ENCODE measurements at places on chromosomes 1 and 21.

GRCh38 chr21:26391166-26391565 lies 181.9 kb downstream of the CYYR1 start:
- no peak for DNase-seq

GRCh38 chr1:37606481-37607263 lies 10.9 kb upstream of the GNL2 start:
- DNase-seq, result peak; percentile 50

DNA sequence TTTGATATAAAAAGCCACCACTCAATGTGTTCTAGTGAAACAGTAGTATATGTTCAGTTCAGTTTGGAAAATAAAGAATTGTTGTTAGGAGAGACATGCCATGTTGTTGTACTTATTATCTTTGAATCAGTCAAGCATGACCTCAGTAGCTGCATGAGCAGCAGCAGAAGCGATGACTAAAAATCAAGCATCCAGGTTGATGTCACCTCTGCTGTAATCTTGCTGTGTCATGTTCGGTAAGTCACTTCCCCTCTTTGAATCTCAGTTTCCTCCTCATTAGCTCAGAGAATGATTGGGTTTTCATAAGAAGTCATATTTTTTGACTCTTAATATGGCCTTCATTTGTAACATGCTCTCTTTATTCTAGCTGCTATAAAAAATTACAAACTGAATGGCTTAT lies 428.4 kb upstream of the B3GALT2 start:
- DNase-seq, result no peak

GRCh38 chr1:19643121-19643520 lies 990 bp upstream of the NBL1 start:
- peak; percentile 65 for DNase-seq

DNA sequence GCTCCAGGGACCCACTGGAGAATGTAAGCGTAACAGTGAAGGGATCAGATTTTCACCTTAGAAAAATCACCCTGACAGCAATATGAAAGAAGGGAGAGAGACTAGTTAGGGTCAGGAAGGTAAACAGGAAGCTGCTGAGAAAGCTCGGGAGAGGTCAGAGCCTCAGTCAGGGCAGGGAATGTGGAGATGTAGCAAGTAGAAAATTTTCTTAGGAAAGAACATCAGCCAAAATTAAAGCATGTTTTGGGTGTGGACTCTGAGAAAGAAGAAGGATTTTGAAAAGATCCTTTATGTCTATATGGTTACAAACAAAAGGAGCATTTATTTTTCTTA lies 16.7 kb upstream of the ERICH3 start:
- DNase-seq, result no peak

DNA sequence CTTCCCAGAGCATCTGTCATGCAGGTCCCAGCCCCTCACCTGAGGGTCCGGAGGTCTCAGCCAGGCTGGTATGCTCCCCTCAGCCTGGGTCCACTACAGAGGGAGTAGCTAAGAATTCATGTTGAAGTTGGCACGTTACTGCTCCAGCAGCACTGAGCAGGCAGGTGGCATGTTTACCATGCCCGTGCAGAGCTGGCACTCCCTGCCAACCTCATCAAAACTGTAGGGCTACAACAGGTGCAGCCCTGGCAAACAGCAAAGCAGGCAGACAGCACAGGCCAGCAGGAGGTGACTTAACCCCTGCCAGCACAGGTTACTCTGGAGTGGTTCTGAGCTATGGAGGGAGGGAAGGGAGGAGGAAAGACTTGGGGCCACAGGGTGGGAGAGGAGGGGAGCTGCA lies 46.4 kb downstream of the NUAK2 start:
- no peak for DNase-seq

GRCh38 chr1:22328331-22329147 lies 123.1 kb upstream of the ZBTB40 start:
- no peak for DNase-seq

DNA sequence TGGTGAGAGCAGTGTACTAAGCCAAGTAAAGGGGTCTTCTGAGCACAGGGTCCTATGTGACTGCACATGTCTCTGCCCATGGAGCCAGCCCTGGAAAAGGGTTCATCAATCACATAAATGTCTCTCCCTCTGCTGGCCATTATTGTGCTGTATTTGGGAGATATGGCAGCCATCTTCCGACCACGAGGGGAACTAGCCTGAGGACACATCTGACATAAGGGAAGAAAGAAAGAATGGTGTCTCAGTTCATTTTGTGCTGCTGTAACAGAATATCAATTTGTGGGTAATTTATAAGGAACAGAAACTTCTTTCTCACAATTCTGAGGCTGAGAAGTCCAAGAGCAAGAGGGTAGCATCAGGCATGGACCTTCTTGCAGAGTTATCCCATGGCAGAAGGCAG lies 55.1 kb upstream of the GJA5 start:
- no peak for DNase-seq

GRCh38 chr1:154747740-154748404 lies 122.2 kb downstream of the KCNN3 start:
- peak; percentile 25 for DNase-seq

DNA sequence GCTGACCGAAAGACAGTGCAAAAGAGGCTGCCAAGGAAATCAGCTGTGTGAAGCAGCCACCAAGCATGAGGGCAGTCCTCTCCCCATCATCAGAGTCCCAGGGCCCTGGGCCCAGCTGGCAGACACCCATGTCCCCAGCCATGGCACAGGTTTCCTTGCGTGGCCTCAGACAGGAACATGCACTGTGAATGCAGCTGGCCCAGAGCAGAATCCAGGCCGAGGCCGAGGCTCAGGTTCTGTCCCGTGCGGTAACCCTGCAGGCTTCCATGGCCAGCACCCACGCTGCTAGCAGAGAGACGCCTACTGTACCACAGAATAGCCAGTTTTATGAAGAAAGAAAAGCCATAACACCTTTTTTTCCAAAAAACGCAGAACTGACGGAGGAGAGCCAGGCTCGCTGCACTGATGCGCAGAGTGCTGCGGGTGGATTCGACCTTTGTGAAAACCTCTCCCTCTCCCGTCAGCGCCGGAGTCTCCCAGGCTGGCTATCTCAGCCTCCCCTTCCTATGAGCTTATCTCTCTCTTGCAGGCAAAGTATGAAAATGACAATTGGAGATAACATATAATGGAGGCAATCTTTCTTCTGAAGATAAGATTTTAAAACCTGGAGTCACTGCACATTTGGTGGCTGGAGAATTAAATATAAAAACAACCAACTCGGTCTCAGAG lies 106.6 kb downstream of the NPHP4 start:
- no peak for DNase-seq

GRCh38 chr1:76083189-76083588 lies 8.6 kb downstream of the ST6GALNAC3 start:
- DNase-seq, result no peak

- DNase-seq, result peak; percentile 42
Observed at GRCh38 chr1:12556368-12556930, 61.6 kb downstream of the DHRS3 start.

- DNase-seq, result no peak
Observed at GRCh38 chr1:156423422-156424352, 54.7 kb downstream of the RHBG start.

GRCh38 chr1:89804642-89805237 lies 16.1 kb upstream of the LRRC8D start:
- peak; percentile 95 for DNase-seq

GRCh38 chr1:55547405-55547804 lies 332.2 kb upstream of the USP24 start:
- no peak for DNase-seq

DNA sequence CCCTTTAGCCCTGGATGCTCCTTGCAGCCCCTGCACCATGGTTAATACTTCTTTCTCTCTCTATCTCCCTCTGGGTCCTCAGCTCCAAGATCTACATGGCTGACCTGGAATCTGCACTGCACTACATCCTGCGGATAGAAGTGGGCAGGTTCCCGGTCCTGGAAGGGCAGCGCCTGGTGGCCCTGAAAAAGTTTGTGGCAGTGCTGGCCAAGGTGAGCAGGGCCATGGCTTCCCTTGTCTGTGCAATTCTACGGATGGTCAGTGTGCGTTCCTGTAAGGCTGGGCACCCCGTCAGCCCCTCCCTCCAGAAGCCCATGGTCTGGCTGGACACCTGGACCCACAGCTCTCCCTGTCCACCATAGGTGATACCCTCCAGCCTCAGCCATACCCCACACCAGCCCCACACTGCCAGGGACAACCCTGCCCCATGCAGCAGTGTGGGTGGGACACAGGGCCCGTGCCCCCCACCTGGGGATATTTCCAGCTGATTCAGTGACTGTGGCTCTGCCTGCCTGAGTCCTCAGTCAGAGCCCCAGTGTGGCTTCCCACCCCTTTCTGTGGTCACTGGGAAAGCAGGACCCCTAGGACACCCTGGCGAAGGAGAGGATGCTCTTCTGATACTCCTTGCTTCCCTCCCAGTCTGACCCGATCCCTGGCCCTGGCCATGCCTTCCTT lies 31.4 kb downstream of the QSOX1 start:
- no peak for DNase-seq

DNA sequence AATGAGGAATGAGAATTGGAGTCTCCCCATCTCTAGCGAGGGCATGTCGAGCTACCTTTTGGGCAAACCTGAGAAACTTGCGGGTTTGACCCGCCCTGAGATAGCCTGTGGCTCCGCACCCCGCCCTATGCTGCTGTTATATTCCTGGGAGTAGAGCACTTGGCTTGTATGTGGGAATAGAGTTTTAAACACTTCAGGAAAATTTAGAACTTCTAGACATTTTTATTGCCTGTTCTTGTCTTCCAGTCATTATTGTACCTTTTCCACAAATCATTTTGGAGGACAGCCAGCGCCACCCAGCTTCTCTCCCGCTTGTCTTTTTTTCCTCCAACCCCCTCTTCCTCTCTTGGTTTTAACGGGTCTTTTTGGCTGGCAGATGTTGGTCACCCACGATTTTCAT lies 738 bp downstream of the GNPAT start:
- DNase-seq, result peak; percentile 21

GRCh38 chr1:156667968-156668709 lies 9.1 kb downstream of the NES start:
- DNase-seq, result no peak

DNA sequence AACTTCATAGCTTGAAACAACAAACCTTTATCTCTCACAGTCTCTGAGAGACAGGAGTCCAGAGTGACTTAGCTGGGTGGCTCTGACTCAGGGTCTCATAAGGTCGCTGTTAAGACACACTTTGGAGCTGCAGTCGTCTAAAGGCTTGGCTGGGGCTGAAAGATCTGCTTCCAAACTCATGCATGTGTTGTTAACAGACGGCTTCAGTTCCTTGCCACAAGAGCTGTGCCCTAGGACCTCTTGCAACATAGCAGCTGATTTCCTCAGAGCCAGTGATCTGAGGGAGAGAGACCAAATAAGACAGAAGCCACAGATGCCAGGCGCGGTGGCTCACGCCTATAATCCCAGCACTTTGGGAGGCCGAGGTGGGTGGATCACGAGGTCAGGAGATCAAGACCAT lies 176.8 kb downstream of the DISC1 start:
- DNase-seq, result peak; percentile 57

GRCh38 chr1:82950606-82951200 lies 1048.2 kb downstream of the TTLL7 start:
- no peak for DNase-seq

DNA sequence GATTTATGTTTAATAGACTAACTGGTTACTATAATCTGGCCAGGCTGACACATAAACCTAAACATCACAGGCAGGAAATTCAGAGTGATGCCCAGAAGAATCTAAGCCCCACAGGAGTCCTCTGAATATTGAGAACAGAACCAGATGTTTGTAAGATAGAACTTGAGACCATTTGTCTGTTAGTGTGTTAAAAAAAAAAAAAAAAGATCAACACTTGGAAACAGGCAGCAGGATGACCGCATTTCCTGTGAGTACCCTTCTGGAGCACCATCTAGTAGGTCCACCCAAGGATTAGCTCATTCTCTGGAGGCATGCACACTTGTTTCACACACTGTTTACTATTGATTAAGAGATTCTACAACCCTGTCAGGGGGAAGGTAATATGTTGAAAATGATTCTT lies 111.4 kb upstream of the VANGL1 start:
- DNase-seq, result no peak

- peak; percentile 48 for DNase-seq
Observed at GRCh38 chr1:43648221-43648847, 1.6 kb upstream of the KDM4A start.

GRCh38 chr1:91007092-91007491 lies 14.7 kb downstream of the ZNF644 start:
- no peak for DNase-seq

GRCh38 chr1:35717911-35718476 lies 690 bp downstream of the C1orf216 start:
- peak; percentile 66 for DNase-seq

- no peak for DNase-seq
Observed at GRCh38 chr1:168257397-168257796, 23.3 kb upstream of the TBX19 start.

- DNase-seq, result peak; percentile 68
Observed at GRCh38 chr1:219460896-219461815, 151.7 kb downstream of the ZC3H11B start.

DNA sequence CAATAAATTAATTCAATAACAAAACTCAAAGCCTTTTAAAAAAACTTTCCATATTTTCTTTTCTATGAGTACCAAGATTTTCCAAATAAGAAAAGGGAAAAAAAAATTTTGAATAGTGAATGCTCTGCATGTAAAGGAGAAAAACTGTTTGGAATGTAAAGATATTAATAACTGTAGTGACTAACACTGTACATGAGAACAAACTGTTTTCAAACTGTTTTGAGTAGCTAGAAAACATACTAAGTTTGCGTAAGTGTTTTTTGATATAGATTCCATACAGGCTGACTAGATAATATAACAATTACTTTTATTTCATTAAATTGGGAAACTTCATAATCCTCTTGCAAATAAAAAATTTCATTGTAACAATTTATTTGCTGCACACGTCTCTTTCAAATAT lies 150.5 kb downstream of the DPYD start:
- DNase-seq, result no peak

GRCh38 chr1:12756768-12757413 lies 10.9 kb downstream of the CFAP107 start:
- DNase-seq, result no peak

- no peak for DNase-seq
Observed at GRCh38 chr1:89610457-89611011, 22.4 kb upstream of the LRRC8C start.

All from suppressor macrophage treated with lipopolysaccharide for 1 hour (primary cell).